ENCODE measurements at places on chromosomes 3 and 15.

DNA sequence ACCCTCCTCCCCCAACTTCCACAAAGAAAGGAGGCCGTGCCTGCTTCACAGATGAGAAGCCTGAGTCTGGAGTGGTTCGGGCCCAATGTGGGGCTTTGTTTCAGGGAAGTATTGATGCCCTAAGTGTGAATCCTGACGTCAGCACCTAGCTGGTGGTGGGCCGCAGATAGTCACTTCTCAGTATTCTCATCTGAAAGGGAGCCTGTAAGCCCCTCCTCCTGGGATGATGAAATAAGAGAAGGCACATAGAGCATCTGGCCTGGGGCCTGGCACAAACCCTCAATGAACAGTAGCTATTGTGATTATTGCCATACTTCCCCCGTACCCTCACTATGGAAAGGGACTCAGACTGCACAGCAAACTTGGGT is 24.8 kb downstream of the LINGO1 start:
- no peak for DNase-seq
- peaks cover 17% of the 10 kb centered on the region for H3K4me1 ChIP-seq
- H3K27me3 ChIP-seq: no peaks in the 10 kb centered on the region
- H3K4me3 ChIP-seq: no peak overlapping the region
- H3K27ac ChIP-seq: peak overlapping the region; percentile 31
- H3K36me3 ChIP-seq: no peaks in the 10 kb centered on the region

DNA sequence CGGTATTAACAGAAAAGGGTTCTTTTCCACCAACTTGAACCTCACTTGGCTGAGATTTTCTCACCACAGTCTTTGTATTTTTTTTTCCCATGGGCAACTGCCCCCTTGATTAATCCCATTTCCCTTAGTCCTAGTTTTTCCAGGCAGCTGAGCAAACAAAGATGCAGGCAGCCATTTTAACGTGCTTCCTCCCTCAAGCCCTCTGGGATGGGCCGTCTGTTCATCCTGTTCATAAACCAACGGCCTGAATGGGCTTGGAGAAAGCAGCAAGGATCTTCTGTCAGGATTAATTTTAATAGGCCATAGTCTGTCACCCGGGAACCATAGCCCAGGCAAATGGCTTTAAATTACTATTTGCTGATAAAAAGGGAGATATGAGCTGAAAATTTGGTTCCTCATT is 10.4 kb upstream of the POLR2M start:
- DNase-seq: no peak
- H3K27me3 ChIP-seq: no peaks in the 10 kb centered on the region
- H3K4me1 ChIP-seq: no peaks in the 10 kb centered on the region
- H3K27ac ChIP-seq: no peak overlapping the region
- no peak overlapping the region for H3K4me3 ChIP-seq

DNA sequence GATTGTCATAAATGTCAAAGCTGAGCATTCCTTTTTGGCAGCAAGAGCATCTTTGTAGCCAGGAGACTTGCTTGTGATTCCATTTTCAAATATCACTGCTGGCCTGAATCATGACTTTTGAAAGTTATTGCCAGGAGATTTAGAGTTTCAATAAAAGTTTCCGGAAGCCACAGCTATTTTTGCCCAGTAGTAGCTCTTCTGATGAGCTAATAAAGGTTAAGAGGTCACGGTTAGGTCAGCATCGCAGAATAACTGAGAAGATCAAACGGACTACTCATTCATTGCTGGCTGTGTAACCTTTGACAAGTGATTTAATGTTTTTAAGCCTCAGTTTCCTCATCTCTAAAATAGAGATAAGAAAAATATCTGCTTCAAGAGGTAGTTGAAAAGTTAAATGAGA is 105.1 kb upstream of the ETV5 start:
- no peak for DNase-seq
- peaks cover 17% of the 10 kb centered on the region for H3K4me1 ChIP-seq
- no peak overlapping the region for H3K27ac ChIP-seq
- H3K4me3 ChIP-seq: no peak overlapping the region
- no peaks in the 10 kb centered on the region for H3K36me3 ChIP-seq

DNA sequence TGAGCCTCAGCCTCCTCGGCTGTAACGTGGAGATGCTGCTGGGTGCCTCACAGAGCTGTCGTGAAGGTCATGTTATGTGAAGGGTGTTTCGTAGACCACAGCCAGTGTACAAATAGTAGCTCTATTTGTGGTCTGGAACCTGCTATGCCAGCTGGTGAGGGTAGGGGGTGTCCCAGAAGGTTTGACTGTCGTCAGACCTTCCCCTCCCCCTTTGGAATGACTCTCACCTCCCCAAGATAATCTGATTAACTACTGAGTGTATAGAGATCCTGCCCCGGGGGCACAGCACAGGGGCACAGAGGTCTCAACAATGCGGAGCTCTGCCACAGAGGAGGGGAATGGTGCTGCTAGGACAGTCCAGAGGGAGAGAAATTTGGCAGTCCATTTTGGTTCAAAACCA is 20.5 kb downstream of the FGD5 start:
- H3K27me3 ChIP-seq: no peaks in the 10 kb centered on the region
- no peak overlapping the region for H3K27ac ChIP-seq
- H3K4me1 ChIP-seq: peaks cover 26% of the 10 kb centered on the region
- DNase-seq: no peak

GRCh38 chr3:114509756-114510155 is 215.9 kb downstream of the TIGIT start:
- H3K36me3 ChIP-seq: no peaks in the 10 kb centered on the region
- no peaks in the 10 kb centered on the region for H3K27me3 ChIP-seq
- DNase-seq: no peak
- no peaks in the 10 kb centered on the region for H3K4me1 ChIP-seq

Measured in transverse colon (tissue), 4 donors.